ENCODE measurements at places on chromosomes 2 and 18.

DNA sequence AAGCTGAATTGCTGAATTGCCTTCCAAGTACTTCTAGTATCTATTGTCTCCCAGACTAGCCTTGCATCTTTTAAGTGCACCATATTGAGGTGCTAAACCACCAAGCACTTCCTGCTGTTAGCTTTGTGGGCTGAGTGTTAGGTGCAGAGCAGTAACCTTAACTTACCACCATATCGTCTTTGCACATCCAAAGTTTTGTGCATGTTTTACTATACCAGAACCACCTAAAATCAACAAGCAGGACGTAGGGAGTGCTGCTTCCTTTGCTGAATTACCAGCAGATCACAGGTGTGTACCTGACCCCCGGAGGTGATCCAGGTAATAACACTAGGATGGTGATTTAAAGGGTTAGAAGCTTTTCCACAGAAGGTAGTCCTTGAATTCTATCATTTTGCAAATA lies 359.9 kb upstream of the HNRNPA3 start:
- DNase-seq: no peak

DNA sequence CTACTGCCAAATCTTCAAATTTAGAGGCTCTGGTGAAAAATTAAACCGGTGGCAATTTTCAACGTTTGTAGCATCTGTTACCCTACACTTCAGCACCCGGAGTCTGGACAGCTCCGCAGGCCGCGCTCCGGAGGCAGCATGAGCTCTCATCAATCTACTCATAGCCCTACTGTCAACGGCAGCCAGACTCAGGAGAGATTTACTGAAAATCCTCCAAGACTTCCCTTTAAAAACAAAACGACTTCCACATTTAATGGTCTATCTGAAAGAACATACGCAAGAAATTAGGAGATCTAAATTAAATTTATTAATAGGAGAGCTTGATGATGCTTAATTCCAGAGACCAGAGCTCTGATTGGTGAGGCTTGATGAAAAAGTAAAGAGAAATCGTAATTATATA lies 970 bp upstream of the ADCYAP1 start:
- no peak for DNase-seq

- DNase-seq: no peak
Observed at GRCh38 chr2:121197369-121198091, 87.5 kb downstream of the TFCP2L1 start.

GRCh38 chr18:59072727-59073421 lies 66.8 kb upstream of the SEC11C start:
- DNase-seq: no peak

GRCh38 chr2:107927034-107927534 lies 59.2 kb upstream of the SLC5A7 start:
- no peak for DNase-seq

GRCh38 chr18:41587976-41588375 lies 367.1 kb upstream of the PIK3C3 start:
- no peak for DNase-seq

GRCh38 chr2:37191253-37191652 lies 2.8 kb upstream of the SULT6B1 start:
- DNase-seq: no peak

- DNase-seq: no peak
Observed at GRCh38 chr2:154696369-154696768, 2.1 kb upstream of the KCNJ3 start.

DNA sequence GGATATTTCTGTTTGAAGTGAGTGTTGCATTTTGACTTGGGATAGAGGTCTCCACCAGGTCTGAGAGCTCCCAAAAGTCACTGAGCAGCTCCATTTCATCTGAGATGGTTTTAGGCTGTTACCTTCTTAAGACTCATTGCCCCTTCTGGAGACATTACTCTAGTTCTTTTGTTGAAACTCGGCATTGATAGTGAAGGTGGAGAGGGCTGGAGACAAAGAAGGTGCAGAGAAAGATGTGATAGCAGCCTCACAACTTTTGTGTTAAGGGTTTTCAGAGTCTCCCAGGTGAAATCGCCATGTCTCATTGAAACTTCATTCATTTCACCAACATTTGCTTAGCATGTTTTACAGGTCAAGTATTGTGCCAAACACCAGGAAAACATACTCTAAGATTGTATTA lies 219.6 kb downstream of the INSIG2 start:
- DNase-seq: no peak

GRCh38 chr2:195722075-195722474 lies 65.0 kb downstream of the SLC39A10 start:
- no peak for DNase-seq

GRCh38 chr2:120661551-120661950 lies 74.1 kb upstream of the GLI2 start:
- no peak for DNase-seq

DNA sequence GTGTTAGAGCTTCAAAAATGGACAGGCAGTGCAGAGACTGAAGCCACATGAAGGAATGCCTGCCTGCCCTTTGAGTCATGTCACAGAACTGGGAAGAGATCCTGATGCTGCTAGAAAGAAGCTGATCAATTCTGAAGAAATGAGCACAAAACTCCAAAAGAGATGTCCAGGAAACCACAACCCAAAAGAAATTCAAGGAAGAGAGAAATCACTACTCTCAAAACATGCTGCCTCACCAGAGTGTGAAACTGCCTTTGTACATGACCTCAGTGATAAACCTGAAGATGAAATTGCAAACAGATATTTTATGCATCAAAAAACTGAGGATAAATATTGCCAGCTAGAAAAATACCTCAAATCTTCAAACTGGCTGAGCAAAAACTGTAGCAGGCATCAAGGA lies 20.5 kb downstream of the USP40 start:
- no peak for DNase-seq

DNA sequence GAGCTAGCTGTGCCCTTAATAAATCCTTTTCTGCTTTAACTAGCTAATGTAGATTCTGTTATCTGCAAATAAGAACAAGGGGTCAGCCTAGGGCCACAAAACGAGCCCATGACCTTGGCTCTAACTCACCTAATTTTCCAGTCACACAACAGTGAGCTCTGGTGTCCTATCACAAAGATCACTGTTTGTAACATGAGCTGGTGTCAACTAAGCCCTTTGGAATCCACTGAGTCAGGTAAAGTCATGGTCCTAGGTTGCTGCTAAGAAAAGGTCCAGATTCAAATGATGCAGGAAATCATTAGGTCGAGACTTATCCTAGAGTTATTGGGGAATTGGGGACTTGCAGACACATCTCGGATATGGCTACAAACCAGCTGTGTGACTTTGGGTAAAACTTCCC lies 49.9 kb downstream of the ST8SIA5 start:
- DNase-seq: no peak

DNA sequence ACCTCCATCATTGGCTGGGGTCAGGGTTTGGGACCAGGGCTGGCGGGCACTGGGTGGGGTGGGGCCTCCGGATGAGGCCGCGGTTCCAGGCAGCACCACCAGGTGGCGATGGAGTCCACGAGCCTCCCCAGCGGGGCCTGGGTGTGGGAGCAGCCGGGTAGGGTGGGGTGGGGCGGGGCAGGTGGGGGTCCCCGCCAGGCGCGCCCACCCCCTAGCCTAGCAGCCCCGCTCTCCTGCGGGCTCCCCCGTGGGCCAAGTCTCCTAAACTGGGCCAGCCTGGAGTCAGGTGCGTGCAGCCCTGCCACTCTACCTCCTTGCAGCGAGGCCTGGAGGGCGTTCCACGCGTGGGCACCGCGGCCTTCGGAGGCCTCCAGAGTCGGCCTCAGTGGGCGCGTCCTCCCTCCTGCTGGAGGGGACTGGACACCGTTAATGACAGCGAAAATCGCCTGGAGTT lies 187.5 kb downstream of the TWIST2 start:
- DNase-seq: peak; percentile 96

- no peak for DNase-seq
Observed at GRCh38 chr2:128315122-128315828, 3.4 kb downstream of the HS6ST1 start.

- no peak for DNase-seq
Observed at GRCh38 chr2:113078350-113078839, 10.6 kb downstream of the IL1F10 start.

DNA sequence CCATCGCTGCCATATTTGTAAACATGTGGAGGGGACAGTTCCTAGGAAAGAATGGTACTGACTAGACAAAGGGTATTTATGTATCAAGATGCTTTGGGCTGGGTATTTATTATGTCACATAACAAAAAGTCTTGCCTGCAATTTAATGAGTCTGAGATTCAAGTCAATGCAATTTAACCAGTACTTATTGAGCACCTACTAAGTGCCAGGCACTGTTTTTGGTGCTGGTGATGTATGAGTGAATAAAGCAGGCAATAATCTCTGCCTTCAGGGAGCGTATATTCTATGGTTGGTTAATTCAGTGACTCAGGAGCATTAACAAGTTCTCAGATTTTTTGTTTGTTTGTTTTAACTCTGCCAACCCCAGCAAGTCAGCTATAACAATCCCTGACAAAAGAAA lies 24.6 kb upstream of the ACVR1 start:
- DNase-seq: no peak

DNA sequence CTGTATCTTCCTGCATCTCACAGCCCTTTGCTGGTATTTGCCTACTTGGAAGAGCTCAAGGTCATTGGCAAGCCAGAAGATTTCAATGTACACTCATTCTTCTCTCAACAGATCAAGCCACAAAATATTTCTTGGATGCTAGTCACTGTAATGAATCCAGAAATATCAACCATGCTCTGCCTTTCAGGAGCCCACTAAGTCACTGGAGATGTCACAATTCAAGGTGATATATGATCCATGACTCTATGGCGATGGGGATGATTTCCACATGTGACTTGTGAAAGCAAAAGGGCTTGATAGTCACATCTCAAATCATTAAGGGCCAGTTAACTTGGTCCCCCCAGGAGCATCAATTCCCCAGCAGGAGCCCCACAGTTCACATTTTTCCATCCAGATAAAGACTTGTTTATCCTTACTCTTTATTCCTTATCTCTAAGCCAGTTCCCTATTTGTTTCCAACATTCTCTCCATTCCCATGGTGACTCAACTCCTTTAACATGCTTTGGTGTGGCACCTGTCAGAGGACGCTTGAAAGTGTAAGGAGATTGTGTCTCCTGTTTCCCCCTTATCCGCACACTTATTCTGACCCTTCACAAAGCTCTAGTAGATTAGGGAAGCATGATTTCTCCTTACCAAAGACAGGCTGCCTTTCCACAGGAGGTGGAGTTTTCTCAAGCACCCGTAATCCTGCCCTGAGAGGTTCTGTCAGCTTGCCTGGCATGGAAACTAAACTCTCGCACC lies 15.8 kb downstream of the PKDCC start:
- DNase-seq: no peak

DNA sequence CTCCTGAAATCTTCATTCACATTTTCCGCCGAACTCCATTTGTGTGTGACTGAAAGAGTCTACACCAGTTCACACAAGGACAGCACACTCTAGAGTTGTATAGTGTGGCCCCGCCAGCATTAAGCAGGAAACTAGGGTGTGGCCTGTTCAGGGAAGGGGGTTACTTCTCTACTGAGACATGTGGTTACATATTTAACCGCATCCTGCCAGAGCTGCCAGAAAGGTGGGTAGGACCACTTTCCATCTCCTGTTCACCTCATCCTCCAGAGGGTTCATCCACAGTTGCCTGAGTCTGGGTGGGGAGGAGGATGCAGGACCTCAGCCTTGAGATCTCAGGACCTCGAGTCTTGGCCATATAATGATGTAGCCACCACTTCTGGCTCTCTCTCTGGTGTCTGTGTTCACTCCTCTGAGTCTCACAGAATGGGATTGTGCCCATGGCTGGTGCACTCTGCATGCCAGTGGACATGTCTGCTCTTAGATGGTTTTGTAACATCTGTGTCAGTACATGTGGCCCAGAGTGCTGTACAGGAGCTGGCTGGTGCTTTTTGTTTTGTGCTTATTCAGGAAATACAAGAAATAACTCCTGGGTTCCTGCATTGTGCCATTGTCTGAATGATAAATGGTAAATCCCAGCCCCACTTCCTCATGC lies 7.7 kb upstream of the SP140L start:
- DNase-seq: no peak

DNA sequence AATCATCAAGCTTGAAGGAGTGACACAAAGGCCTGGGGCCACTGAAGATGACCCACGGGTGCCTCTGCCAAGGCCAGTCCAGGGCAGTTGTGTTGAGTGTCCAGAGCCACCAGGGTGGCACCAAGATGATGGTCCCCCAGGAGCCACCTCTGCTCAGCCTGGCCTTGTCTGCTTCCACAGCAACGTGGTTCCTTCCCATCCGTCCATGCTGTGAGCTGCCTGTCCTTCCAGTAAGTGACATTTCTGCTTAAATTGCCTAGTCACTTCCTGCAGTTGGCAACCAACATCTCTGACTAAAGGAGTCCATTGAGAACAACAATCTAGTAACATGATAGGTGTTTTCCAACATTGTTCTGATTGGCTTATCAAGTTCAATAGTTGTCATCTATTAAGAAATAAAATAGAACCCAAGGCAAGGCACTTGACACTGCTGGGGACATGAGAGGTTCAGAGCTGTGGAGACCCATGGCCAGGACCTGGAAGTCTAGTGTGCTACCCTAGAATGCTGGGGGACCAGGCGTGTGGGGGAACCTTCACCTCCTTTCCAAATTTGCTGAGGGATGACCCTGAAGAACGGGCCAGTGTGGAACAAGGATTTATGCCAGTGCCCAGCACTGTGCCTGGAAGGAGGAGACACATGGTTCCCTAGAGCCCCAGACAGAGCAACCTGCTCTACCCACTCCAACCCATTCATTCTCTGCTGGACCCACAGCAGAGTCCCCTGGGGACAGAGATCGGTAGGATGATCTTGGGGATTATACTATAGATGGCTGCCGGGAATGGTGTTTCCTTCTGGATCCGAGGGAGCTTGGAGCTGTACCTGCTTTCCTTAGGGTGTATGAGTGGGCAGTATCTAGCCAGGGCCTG lies 98.9 kb upstream of the EPC2 start:
- no peak for DNase-seq

DNA sequence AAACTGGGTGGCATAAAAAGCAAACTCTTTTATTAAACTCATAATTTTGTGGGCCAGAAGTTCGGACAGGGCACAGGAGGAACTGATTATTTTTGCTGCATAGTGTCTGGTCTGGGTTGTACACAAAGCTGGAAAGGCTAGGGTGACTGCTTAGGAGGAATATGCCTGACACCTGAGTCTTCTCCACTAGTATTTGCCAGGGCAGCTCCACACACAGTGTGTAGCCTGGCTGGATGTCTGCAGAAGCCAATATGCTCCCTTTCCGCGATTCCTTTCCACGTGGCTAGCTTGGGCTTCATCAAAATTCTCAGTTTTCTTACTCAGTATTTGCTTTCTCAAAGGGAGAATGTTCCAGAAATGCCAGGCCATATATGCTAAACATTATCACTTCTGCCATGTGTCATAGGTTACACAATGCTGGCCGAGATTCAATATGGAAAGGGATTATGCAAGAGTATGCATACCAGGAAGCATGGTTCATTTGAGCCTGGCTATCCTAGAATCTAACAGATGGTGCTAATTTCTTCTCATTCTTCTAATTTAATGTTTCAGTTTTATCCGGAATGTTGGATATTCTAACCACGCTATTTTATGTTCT lies 142.7 kb upstream of the DOK6 start:
- DNase-seq: no peak

GRCh38 chr2:120594856-120595685 lies 140.6 kb upstream of the GLI2 start:
- no peak for DNase-seq

Data from GM12891 (cell line).